ENCODE measurements at places on chromosomes 7 and 10. TPM values are rescaled to one million over a fixed set of nuclear protein-coding genes. Genes with fewer than 3 reads are reported as not detected.

The STEAP1 gene
- total RNA-seq, result 1.4 TPM

The ITPRID1 gene
- total RNA-seq, result not detected

The IKZF1 gene
- 0.38 TPM for total RNA-seq

The ZNF33A gene
- total RNA-seq, result 14.5 TPM

The CEP55 gene
- total RNA-seq, result 37.1 TPM

The DPYSL4 gene
- total RNA-seq, result 5.6 TPM

The TBX20 gene
- total RNA-seq, result 0.13 TPM

DNA sequence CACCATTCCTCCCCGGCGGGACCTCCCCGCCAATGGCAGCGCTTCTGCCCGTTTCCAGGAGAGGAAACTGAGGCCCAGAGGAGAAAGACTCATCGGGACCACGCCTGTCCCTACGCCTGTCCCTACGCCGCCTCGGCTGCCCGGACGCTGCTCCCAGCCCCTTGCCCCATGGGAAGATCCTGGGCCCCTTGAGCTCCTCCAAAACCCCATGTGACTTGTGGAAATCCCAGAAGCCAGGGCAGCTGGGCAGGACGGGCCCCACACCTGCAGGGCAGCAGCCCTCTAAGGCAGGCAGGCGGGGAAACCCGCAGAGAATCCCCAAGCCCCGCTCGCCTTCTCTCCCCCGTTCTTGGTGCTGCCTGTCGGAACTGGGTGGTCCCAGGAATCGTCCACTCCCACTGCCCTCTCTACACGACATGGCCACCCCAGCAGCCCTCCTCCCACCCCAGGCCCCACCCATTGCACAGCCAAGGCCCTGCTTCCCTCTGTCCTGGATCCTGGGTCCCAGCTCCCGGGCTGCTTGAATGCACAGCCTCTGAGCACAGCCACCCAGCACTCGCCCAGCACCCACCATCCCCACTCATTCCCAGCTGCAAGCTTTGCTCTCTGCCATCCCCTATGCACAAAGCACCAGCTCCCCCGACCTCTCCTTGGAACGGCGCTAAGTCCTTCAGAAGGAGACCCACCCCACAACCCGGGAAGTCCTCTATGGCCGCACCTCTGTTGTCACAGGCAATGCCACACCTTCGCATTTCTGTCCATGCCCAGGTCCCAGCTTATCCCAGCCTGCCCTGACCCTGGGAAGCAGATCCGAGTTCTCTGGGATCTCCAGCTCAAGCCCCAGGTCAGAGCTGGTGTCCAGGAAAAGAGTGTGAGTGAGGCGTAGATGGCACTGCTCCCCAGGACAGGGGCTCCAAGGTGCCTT, 50.6 kb downstream of the SLC29A4 start:
- DNase-seq, result no peak

- no peak for DNase-seq
Observed at GRCh38 chr7:26993816-26994810, 101.7 kb downstream of the HOXA1 start.

DNA sequence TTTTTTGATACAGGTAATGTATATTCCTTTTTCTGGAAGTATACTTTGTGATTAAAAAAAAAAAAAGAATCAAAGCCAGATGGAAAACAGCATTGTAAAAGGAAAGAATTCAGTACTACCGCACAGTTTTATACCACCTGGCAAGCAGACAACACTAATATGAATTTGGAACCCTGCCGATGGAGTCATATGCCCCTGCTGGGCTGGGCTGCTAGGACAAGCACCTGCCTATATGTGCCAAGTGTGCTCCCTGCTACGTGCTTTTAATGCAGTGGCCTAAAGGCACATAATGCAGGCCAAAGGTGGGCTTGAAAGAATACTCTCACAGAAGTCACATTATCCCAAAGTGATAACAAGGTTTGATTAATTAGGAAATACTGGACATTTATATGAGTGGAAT, 29.8 kb upstream of the WAC start:
- DNase-seq, result peak; percentile 41

DNA sequence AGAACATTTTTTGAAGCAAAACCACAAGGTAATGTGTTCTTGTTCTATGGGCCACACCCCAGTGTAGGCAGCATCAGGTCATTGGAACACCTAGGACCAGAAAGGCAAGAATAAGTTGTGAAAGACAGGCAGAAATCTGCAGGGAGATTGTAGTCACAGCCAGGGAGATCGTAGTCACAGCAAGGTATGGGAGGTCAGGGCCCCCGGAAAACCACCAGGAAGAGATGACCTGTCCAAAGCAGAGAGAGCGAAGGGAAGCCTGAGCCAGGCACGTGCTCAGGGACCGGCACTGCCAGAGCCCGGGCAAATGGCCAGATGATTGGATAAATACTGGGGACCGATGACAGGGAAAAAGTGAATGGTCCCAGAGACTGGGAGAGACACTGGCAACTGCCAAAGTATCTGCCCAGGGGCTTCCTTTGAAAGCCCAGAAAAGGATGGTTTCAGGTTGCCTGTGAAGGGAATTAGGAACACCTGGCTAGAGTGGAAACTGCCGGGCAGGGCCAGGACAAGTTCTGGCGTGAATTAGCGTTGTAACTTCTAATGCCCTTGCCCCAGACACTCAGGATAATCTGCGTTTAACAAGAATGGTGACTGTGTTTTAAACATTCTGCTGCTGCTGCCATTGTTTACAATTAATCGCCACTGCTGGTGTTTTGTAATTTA, 3.9 kb upstream of the NOBOX start:
- peak; percentile 2 for DNase-seq

DNA sequence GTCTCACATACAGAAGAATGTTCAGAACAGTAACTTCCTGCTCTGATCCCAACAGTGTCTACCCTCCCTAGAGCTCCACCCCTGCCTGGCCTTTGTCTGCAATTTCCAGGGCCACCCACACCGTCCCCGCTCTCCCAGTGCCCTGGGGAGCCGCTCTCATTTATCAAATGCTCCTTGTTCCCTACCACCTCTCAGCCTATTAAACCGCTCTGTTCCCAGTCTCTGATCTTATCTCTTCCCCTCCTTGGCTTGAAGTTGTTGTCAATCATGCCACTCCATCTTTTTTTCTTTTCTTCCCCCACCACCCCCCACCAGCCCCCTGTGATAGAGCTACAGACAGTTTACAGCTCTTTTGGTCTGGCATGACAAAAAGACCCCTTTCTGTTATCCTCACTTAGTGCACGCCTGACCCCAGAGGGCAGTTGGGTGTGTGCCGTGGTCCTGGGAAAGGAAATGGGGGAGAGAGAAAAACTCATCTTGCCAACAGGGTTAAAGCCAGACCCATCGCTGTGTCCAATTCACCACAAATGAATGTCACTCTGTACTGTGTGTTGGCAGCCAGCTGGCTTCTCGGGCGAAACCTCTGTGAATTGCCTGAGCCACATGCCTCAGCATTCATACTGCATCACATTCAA, 28.8 kb upstream of the HECTD2 start:
- DNase-seq, result no peak

DNA sequence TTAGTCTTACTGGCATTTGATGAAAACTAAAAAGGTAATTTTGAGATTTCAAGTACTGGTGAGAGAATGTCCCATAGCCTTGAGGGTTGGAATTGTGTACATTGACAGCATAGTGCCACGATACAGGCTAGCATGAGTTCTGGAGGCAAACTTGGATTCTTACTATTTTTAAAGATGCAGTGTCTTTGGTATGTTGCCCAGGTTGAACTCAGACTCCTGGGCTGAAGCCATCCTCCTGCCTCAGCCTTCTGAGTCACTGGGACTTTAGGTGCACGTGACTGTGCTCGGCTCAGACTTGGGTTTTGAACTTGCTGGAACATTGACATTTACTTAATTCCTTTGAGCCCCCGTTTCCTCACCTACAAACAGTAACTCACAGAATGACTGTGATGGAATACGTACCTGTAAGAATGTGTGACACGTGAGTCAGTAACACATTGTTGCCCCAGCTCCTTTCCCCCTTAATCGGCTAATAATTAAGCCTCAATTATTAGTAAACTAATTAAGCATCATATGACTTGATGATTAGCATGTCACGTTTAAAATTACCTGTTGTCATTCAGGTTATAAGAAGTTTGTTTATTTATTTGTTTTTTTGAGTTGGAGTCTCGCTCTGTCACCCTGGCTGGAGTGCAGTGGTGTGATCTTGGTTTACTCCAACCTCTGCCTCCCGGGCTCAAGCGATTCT, 10.6 kb downstream of the DNAJB6 start:
- DNase-seq, result no peak

- DNase-seq, result peak; percentile 4
Observed at GRCh38 chr7:44309271-44310091, 15.9 kb downstream of the CAMK2B start.

- DNase-seq, result peak; percentile 37
Observed at GRCh38 chr10:62019013-62019684, 117.7 kb downstream of the ARID5B start.

DNA sequence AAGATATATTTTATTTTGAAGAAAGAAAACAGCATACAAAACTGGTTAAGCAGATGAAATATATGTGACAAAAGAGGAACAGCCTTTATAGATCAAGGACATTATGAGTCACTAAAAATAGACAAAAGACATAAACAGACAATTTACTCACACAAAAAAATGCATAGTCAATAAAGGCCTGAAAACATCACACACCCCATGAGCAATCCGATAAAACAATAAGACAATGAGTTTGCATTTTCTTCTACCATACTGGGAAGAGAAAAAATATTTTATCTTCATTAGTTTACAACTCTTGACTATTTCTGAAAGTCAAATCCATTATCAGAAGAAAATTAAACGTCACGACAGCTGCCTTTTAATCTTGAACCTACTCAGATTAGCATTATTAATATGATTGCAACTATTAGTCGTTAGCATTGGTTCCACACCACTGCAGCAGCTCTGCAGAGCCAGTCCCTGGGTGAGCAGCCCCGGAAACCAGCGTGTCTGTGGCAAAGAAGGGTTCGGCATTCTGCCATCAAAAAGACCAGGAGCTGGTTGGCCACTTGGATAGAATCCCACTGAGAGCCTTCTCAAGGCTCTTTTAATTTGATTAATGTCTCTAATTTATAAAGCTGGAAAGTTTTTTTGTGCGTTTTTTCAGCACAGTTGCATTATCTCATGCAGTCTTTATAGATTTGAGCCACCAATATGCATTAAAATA, 305.4 kb upstream of the SHH start:
- no peak for DNase-seq

GRCh38 chr7:12801107-12801506, 113.7 kb downstream of the ARL4A start:
- no peak for DNase-seq

- DNase-seq, result peak; percentile 75
Observed at GRCh38 chr10:46033602-46034011, 3.2 kb upstream of the NCOA4 start.

DNA sequence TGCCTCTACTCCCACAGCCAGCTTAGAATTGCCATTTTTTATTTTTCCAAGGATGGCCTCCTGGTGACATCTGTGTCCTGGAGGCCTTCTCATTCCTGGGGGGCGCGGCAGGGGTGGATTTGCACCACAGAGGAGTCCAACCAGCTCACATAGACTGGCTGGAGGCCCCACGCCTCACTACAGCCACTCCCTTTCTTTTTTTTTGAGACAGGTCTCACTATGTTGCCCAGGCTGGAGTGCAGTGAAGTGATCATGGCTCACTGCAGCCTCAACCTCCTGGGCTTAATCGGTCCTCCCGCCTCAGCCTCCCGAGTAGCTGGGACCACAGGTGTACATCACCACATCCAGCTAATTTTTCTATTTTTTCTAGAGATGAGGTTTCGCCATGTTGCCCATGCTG, 57.6 kb upstream of the DOCK1 start:
- DNase-seq, result no peak

GRCh38 chr7:150945853-150946420, 32.2 kb downstream of the KCNH2 start:
- no peak for DNase-seq

DNA sequence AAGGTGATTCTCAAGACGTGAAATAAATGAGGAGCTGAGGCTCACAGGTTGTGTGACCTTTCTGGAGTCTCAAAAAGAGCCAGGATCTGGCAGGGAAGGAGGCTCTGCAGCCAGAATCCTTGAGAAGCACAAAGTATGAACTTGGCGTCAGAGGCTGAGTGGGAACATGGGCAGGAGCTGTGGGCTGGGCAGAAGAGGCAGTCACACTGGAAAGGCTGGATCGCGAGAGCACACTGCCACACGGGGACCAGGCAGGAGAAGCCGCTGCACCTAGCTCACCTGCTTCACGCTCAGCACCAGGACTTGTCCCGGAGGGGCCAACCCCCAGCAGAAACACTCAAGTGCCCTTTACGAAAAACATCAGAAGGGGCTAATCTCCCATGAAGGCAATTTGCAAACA, 535.0 kb downstream of the TNS3 start:
- DNase-seq, result no peak

DNA sequence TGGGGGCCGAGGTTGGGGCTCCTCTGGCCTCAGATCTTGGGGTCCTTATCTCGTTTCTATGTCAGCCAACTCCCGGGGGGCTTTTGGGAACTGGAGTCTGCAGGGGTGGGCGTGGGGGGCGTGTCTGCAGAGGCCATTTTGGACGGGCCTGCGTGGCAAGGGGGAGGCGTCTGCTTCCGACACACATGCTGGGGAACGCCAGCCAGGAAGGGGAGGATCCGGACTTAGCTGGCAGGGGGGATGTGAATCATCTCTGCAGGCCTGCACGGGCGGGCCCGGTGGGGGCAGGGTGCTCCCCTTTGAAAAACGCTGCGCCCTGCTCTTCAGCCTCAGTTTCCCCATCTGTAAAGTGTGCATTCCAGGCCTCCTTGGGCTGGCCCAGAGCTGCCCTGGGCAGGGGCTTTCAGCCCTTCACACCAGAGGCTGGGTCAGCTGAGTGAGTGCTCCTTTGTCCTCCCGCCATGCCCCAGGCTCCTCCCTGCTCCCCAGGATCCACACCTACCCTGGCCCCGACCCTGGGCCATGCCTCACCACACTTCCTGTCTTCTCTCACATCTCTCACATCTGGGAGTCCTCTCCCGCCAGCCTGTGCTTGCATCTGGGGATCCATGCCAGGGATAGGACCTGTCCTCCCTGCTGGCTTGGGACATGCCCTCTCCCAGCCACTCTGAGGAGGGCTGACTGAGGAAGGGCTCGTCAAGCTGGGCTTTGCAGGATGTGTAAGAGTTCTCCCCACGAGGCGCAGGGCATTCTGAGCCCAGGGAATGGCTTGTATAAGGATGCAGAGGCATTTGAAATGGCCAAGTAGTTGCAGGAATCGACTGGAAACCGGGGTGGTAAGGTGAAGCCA, 172.6 kb upstream of the TNRC18 start:
- DNase-seq, result peak; percentile 86

- DNase-seq, result peak; percentile 27
Observed at GRCh38 chr10:30359373-30360206, 10.5 kb upstream of the MTPAP start.
